ENCODE measurements at places on chromosomes 5 and 9.

- no peak for DNase-seq
Measured at GRCh38 chr5:69450116-69450515, 35.2 kb downstream of the MARVELD2 start.

DNA sequence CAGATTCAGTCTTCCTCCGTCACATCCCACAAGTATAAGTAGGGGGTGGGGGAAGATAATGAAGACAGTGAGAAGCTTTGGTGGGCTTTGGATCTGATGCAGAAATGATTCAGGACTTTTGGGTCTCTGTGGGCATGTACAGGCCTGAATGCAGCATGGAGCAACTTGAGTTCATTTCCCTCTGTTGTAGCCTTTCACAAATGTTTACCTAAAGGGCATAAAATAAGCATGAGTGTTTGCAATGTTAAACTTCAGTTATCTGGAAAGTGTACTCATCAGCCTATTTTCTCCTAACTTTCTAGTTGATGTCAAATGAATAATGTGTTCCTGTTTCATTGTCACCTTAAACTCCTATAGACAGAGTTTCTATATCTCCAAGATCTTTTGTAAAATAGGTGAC lies 39.3 kb downstream of the GARNL3 start:
- DNase-seq: no peak

DNA sequence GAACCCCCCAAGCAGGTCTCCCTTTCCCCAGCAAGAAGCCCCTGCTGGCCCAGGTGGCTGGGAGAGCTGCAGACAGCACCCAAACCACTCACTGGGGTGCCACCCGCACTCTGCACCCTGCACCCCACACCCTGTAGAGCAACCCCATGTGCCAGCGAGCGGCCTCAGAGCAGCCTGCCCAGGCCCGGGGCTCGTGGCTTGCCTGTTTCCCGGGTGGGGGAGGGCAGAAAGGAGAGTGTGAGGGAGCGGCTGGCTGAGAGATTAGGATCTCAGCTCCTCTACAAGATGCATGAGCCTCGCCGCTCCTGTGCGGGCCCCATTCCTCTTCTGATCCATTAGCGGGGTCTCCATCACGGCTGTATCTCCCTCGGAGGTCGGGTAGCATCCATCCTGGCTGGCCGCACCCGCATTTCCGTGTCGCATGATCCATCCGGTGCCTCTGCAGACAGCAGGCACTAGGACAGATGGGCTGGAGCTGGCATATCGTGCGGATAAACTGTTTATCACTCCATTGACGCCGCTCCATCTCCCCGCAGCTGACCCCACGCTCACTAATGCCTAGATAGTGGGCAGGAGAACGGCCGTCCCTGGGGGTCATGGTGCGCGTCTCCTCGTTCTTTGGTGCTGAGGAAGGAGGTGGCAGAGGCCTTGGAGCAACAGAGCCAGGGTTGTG lies 54.4 kb downstream of the MRPL36 start:
- no peak for DNase-seq

DNA sequence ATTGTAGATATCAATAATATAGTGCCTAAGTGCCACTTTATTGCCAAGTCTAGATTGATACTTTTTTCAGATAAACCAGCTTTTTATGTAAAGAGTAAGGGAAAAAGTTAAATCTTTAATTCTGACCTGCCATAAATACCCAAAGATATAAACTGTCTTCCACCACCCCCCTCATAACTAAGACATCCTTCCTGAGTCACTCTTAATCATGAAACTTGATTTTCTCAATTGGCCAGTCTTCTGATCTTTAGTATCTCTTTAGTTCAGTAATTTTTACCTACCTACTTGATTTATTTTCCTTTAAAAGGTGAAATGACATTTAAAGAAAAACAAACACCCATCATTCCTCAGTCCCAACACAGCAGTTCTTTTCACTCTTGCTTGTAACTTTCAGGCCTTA lies 21.8 kb downstream of the C5orf22 start:
- no peak for DNase-seq

- DNase-seq: peak; percentile 14
Measured at GRCh38 chr5:132228241-132229035, 785 bp upstream of the P4HA2 start.

DNA sequence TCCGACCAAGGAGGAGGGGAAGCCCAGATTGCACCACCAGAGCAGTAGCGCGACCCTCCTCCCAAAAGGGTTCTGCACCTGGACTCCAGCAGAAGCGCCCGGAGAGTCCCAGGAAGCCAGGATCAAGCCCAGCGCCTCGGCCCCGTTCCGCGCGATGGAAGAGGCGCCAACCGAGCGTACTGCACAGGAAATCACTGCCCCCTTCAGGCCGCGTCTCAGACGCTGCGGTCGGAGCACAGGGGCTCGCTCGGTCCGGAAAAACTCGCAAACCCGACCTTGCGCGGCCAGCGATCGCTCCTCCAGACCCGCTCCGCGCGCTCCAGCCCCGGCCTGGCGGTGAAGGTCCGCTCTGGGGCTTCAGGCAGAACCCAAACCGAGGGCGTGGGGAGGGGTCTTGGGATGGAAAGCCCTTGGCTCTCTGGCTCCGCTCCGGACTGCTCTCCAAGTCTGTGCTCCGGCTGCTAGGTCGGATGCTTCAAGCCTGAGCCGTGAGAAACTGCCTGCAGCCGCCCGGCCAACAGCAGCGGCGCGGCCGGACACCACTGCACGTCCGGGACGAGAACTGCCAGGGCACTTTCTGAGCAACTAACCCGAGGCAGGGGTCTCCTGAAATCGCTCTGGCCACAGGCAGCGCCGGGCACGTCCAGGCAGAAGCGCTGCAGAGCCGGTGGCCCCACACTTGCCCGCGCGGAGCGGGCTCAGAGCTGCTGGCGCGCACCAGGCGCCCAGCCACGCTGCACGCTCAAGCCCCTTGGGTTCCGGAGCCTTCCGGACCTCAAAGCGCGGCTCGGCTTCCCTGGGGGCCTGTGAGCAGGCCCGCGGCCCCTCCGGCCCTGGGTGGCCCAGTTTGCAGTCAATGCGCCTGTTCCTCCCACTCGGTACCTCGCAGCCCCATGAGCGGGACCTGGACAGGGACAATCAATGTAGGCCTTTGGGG lies 1.3 kb downstream of the GABBR2 start:
- DNase-seq: peak; percentile 84

- DNase-seq: no peak
Measured at GRCh38 chr5:15885156-15885555, 294.4 kb downstream of the MARCHF11 start.

- DNase-seq: no peak
Measured at GRCh38 chr5:173972607-173972924, 16.4 kb upstream of the C5orf47 start.

- peak; percentile 47 for DNase-seq
Measured at GRCh38 chr5:151523335-151523734, 67.8 kb downstream of the FAT2 start.

GRCh38 chr9:7976856-7977255 lies 177.3 kb upstream of the DMAC1 start:
- no peak for DNase-seq

- peak; percentile 86 for DNase-seq
Measured at GRCh38 chr5:95986937-95987520, 25.4 kb upstream of the ELL2 start.

- peak; percentile 18 for DNase-seq
Measured at GRCh38 chr5:24110004-24110615, 534.7 kb downstream of the CDH10 start.

GRCh38 chr5:64644831-64645230 lies 45.5 kb upstream of the SHISAL2B start:
- DNase-seq: no peak

DNA sequence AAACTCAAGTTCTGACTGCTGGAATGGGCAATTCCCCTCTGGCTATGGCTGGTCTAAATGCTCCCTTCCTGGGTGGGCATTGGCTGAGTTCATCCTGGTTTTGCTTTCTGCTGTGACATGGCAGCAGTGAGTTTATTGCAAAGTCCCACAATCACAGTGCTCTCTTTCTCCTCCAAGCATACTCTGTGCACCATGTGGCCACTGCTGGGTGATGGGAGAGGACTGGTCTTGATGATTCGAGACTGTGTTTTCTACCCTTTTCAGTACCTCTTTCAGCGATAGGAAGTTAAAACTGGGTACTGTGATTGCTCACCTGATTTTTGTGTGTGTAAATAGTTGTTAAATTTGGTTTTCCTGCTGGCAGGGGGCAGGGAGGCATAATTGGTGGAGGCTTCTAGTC lies 49.7 kb downstream of the FER start:
- no peak for DNase-seq

DNA sequence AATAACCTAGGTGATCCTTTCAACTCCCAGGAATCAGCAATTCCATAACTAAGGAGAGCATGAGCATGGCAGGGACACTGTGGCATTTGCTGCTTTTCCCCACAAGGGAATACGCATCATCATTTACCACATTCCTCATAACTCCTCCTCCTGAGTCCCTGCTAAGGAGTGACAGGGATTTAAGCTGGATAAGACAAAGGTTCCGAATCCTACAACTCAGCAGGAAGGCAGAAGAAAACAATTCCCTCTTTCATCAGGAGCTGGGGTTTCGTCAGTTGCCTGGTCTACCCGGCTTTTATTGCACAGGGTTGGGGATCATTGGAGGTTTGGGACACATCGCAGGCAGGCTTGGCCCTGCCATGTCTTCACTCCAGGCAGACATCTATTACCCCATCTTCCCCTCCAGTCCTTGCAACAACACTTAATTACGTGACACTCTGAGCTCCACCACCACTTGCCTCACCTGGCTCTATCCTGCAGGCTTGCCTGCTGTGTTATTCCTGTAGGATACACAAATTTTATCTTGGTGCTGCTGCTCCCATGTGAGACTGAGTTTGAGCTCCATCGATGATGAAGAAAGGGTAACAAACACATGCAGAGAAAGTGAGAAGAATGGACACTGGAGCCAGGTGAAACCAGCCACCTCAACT lies 563.0 kb upstream of the KLF4 start:
- no peak for DNase-seq

DNA sequence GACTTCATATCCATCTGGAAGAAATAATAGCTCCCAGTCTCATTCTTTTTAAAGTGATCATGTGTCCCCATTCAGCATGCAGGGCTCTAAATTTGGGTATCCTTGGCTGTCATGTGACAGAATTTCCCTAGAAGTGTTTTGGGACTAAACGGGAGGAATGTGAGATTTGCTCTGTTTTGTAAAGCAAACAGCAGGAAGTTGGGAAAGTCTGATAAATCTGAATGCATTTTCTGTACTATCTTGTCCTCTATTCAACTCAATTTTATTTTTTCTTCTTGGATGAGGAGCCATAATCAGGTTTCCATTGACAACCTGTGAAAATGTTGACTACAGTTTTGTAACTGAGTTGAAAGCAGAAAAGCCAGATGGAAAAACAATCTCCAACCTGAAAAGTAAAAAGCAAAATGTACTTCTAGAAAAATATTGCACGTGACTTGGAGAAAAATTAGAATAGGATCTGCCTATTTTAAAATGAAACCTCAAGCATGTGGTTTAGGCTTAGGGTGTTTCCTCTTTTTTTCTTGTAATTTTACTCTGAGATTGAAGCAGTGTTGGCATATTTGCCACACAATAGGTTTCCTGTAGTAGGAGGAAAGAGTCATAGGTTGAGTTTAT lies 76.2 kb upstream of the IL6ST start:
- no peak for DNase-seq

DNA sequence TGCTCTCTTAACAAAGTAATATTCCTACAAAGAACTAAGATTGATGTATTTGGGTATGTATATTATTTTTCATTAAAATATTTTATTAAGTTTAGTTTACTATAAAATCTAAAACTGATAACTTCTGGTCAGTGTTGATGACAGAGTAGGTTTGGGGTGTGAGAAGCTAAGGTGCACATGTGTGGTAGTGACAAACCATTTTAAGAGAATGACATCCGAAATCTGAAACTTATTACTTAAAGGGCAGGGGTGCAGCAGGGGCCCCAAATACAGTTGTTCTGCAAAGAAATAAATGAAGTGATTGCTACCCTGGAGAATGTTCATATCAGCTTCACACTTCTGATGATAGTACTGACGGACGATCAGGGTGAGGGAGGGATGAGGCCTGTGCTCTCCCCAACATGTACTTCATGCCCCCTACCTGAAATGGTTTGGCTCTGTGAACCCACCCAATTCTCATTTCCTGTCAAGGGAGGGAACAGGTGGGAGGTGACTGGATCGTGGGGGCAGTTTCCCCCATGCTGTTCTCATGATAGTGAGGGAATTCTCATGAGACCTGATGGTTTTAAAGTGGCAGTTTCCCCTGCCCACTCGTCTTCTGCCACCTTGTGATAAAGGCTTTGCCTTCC lies 125.3 kb upstream of the RFX3 start:
- no peak for DNase-seq

- no peak for DNase-seq
Measured at GRCh38 chr5:149759563-149759962, 29.5 kb downstream of the PPARGC1B start.

GRCh38 chr5:42898760-42899159 lies 87.1 kb upstream of the SELENOP start:
- DNase-seq: no peak

DNA sequence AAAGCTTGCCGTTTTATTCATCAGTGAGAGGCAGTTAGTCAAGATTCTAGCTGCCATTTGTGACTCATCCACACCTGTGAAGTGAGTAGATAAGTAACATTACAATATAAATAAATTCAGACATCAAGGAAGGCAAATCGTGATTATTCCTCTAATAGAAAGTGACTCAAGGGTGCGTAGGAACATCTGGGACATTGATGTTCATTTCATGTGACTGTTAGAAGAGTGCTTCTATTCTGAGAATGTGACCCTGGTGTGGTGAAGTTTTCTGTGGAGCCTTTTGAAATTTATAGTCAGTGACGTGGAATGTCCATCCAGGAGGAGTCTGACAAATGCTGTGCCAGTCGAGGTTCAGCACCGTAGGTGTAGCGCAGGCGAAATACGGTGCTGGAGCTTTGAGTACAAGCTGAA lies 48.4 kb upstream of the FAM240B start:
- DNase-seq: no peak

GRCh38 chr5:101720033-101720432 lies 576.1 kb downstream of the SLCO4C1 start:
- DNase-seq: no peak

GRCh38 chr5:159338118-159338517 lies 7.8 kb upstream of the IL12B start:
- DNase-seq: no peak

GRCh38 chr5:97406946-97407676 lies 224.1 kb upstream of the RIOK2 start:
- DNase-seq: no peak

DNA sequence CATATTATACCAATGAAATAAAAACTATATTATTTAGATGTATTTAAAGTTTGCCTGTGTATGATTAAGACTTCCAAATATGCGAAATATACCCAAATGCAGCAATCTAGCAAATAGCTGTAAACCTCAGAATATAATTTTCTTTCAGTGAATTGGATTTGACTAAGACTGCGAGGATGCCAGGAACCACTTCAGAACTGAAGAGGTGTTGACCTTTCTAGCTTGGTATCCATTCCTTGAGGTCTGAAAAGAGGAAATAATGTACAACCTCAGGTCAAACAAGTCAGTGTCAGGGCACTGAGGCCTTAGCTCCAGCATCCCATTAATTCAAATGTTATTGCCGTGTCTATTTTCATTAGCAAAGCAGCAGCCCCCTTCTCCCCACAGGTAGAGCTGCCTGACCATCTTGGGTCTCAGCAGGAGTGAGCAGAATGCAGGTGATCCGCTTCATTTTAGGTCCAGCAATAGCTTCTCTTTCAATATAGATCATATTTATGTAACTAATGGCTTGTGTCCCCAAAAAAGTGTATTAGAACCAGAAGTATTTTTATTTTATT lies 100.0 kb downstream of the KIAA1958 start:
- no peak for DNase-seq

Data from hepatocyte (in vitro differentiated cells).